ENCODE measurements at places on chromosomes 7 and 10.

GRCh38 chr10:124651402-124651891 lies 92.7 kb downstream of the FAM53B start:
- no peak for DNase-seq

GRCh38 chr7:126659124-126659523 lies 593.6 kb downstream of the GRM8 start:
- DNase-seq, result no peak

DNA sequence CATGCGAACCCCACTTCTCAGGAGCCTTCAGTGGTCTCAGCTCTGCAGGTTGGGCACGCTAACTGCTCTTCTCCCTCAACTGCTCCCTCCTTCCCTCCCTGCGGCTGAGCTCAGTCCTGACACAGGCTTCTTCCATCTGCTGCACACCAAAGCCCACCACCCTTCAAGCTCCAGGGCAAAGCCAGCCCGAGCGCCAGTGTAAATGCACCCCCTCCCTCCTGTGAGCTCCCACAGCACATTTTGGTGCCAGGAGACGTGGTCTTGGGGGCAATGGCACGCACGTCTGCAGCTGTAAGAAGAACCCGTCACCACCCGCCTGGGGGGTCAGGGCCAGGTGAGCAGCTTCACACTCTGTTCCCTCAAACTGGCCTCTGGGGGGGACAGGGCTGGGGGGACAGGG lies 15.9 kb downstream of the VIPR2 start:
- DNase-seq, result no peak

- DNase-seq, result no peak
Observed at GRCh38 chr7:156942708-156943090, 6.8 kb upstream of the NOM1 start.

DNA sequence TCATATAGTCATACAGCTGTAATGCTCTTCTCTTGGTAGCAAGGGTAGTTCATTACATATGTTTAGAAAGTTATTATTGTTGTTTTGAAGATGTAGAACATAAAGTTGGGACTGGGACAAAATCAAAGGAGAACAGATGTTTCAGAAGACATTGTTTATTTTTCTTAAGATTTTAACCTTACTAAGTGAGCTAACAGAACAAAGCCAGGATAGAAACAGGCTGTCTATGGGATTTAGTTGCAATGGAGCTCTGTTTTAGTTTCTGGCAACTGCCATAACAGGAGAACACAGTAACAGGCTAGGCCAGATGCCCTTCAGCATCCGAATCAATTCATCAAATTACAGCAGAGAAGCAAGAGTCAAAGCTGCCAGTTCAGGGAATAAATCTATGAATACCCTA lies 382.4 kb downstream of the ARL4A start:
- DNase-seq, result no peak

GRCh38 chr7:47783456-47784223 lies 164.6 kb downstream of the PKD1L1 start:
- DNase-seq, result peak; percentile 93

DNA sequence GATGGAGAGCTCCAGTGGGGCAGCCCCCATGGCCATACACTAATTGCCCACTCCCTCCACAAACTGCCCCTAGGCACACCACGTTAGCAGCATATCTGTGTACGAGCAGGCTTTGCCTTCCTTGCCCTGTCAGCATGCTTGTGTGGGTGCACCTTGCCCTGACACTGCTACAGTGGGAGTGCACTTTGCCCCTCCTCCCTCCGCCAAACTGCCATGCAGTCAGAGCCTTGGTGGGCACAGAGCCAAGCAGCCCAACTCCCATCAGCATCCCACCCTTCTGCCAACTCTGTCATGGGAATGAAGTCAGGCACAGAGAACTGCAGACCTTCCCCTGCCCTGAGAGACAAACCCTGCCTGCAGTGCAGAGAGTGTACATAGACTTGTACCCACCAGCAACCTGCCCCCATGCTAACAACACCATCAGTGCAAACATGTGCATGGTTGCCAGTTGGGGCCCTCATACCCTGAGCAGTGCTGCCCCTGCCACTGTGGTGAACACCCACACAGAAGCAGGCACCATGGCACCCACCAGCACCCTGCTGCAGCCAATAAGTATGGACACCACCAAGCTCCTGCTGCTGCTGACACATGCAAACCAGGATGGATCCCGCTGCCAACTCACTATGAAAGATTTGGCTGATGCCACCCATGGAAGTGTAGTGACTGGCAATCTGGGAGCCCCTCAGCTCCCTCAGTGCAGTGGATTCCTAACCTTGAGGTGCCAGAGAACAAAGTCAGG lies 1197.7 kb upstream of the CELF2 start:
- no peak for DNase-seq

- peak; percentile 26 for DNase-seq
Observed at GRCh38 chr10:73522263-73522662, 26.4 kb upstream of the PPP3CB start.

DNA sequence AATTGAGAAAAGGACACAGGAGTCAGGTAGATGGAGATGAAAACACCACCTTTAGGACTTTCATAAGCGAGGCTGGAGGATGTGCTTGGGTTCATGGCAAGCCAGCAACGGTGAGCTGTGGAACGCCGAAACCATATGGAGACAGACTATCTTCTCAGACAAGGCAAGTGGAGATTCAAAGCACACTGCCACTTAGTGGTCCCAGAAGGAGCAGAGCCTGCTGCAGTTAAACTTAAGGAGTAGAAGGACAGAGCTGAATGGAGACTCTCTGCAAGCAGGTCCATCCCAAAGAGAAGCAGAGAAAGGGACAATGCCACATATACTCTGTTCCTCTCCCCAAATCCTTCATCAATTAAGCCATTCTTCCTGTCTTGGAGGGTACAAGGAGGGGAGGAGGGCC lies 236.3 kb upstream of the HABP2 start:
- DNase-seq, result no peak

GRCh38 chr7:155506854-155507337 lies 39.5 kb downstream of the CNPY1 start:
- no peak for DNase-seq

DNA sequence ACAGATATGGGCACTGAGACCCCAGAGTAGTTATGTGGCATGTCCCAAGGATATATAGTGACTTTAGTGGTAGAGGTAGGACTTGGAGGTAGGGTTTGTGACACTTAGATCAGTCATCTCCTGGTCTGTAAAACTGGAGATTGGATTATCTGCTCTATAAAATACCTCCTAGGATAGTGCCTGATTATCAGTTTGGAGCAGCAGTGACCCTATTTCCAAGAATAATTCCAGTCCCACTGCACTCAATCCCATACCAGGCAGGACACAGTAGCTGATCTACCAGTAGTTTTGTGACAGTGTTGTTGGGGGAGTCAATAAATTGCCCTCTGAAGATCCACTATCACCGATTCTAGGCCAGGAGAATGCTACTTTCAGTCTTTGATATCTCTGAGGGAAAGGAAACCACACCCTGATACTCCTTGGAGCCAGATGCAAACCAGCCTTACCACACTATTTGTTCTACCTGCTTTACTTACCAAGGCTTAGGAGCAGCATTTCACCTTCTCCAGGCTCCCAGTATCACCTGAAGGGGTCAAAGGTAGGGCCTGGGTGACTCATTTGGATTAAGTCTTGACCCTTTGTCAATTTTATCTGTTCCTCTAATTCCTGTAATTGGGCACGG lies 30.6 kb downstream of the KMT2E start:
- DNase-seq, result no peak

- no peak for DNase-seq
Observed at GRCh38 chr10:14753441-14753840, 21.3 kb downstream of the FAM107B start.

GRCh38 chr10:121772406-121772805 lies 155.4 kb downstream of the ATE1 start:
- no peak for DNase-seq

- DNase-seq, result no peak
Observed at GRCh38 chr10:127067542-127068194, 128.7 kb downstream of the INSYN2A start.

GRCh38 chr10:7625836-7626235 lies 40.9 kb downstream of the ITIH5 start:
- no peak for DNase-seq

- no peak for DNase-seq
Observed at GRCh38 chr10:114821915-114822443, 399 bp downstream of the FHIP2A start.

DNA sequence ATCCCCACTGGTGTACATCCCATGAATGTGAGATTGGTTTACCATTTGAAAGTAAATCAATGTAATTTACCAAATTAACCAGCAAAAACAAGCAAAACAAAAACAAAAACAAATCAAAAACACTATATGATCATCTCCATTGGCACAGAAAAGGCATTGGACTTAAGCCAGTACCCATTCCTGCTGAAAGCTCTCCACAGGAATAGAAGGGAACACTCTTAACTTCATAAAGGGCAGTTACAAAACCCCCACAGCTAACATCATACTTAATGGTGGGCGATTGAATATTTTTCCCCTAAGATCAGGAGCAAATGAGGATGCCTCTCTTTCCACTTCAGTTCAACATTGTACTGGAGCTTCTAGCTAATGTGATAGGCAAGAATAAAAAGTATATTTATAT lies 34.1 kb downstream of the PRKG1 start:
- DNase-seq, result no peak

DNA sequence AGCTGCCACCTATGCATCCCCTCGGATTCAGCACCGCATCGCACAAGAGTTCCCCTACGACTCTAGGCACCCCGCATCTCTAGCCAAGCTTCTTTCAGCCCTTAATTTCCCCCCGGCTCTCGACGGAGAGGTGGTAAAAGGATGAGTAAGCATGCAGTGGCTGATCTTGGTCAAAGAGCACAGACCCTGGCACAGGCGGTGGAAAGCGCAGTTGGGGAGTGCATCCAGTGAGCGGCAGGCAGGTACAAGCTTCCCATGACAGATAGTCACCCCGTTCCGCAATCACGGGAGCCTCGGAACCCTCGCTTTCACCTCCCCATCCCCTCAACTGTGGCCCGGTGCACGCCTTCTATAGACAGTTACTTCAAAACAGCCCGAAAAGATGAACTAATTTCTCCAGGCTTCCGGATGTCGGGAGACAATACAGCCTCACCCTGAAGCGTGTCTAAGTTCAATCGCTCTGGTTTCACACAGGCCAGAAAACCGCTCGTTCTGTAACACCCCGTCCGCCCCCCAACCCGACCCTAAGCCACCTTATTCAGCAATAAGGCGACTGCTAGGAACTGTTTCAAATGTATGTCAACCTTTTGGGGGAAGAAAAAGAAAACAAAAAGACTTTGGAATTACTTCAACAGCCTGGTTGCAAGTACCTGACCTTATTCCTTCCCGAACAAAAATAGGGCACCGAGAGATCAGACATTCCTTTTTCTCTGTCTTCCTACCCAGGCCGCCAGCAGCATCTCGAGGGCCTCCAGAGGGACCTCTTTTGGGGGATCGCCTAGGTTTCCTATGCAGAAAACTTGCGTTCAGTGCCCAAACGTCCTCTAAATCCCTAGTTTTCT lies 1.4 kb downstream of the RHEB start:
- peak; percentile 41 for DNase-seq

- peak; percentile 41 for DNase-seq
Observed at GRCh38 chr10:61974601-61975390, 73.3 kb downstream of the ARID5B start.

DNA sequence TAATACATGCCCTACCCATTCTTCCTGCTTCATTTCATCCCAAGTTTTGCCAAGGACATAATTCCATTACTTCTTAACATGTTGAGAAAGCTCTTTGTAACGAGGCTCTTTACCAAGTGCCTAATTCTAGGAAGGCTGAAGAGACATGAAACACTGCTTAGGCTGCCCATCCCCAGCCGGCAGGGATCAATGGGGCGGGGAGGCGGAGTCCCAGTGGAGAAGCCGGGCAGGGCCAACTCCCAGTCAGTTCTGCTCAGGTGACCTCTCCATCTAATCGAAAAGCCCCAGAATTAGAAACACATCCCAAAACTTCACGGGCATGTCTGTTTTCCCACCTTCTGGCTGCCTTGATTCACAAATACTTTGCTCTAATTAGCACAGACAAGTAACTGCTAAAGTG lies 89.5 kb upstream of the LYZL1 start:
- DNase-seq, result no peak

DNA sequence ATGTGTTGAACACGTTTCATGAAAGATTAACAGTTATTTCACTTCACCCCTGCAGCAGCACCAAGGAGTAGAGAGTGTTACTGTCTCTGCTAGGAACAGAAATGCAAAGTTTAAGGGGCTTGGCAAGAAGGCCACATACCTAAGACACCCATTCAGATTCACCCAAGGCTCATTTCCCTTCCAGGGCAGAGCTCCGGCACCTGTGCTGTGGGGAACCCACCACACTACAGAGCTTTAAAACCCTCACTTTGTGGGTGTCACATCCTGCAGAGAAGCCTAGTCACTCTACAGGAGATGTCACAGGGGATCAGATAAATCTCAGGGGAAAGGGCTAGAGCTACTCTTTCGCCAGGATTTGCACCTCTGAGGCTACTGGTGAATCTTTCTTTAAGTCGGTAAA lies 176.1 kb upstream of the KLF6 start:
- DNase-seq, result no peak

- DNase-seq, result no peak
Observed at GRCh38 chr7:156095908-156096539, 283.8 kb upstream of the SHH start.

DNA sequence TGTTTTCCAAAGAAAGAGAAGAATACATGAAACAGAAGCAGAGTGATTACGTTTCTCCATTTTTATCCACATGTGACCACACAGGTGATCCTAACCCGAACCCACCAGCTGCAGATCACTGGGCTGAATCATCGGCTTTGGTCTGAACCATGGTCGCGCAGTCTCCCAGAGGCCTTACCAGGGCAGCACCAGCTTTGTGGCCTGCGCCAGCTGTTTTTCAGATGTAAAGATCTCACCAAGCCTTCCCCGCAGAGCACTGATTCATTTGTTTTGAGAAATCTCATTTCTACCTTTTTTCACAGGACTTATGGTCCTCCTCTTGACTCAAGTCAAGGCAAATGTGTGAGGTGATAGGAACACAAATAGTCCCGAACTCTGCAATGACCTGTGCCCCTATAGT lies 207.0 kb upstream of the PPP2R2D start:
- no peak for DNase-seq

DNA sequence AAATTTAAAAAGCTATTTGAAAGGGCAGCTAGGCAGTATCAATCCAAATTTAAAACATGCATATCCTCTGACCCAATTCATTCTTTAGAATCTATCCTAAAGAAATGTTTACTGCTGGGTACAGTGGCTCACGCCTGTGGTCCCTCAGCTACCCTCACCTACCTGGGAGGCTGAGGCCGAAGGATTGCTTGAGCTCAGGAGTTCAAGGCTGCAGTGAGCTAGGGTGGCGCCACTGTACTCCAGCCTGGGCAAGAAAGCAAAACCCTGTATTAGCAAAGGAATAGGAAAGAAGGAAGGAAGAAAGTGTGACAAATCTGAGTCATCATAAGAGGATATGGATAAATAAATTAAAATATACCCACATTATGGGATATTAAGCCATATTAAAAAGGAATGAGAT lies 36.3 kb downstream of the C7orf33 start:
- no peak for DNase-seq

DNA sequence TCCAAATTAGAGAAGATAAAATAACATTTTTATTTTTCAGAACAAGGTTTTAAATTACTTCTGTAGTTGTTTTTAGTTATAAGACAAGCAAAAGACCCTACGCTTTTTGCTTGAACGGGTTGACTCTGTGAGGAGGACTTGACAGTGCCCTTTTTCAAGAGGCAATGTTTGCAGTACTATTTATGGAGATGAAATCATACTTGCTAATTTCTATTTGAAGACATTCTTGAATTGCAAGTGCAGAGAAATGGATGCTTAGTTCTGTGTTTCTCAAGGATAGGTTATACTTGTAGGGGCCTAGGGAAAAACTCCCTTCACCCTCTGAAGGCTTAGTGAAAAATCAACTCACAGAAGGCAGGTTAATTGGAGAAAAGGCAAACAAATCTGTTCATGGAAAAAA lies 1229.5 kb downstream of the REEP3 start:
- no peak for DNase-seq
